Calu3 (cell line): ENCODE measurements at places on chromosomes 4 and X. TPM values are rescaled to one million over a fixed set of nuclear protein-coding genes. Genes with fewer than 3 reads are reported as not detected.

Gene FMR1NB
- not detected in 2 replicates for total RNA-seq

DNA sequence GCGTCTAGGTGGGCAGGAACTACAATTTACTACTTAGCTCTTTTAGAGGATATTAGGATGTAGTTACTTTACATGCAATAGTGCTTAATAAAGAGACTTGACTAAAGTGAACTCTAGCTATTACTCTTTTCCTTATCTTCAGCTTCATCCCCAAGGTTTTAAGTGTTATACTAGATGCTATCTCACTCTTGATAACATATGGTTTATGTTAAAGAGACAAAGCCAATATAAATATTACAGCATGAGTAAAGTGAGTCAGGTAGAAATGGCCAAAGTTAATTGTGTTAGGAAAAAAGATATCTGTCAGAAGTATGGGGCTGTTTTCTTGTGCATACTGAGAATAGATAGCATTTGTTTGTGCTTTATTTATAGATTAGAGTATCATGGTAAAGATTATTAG is 80.5 kb downstream of the STAG2 start:
- H3K27me3 ChIP-seq: no peaks in the 10 kb centered on the region
- DNase-seq: no peak
- no peak overlapping the region for H3K27ac ChIP-seq
- H3K4me3 ChIP-seq: no peak overlapping the region

GRCh38 chr4:105369988-105370387 is 103.9 kb downstream of the PPA2 start:
- no peak overlapping the region for H3K4me3 ChIP-seq
- no peaks in the 10 kb centered on the region for H3K4me1 ChIP-seq
- no peak overlapping the region for H3K27ac ChIP-seq
- DNase-seq: no peak
- H3K36me3 ChIP-seq: peaks cover 10% of the 10 kb centered on the region

- no peaks in the 10 kb centered on the region for H3K4me1 ChIP-seq
- H3K36me3 ChIP-seq: no peaks in the 10 kb centered on the region
- no peak overlapping the region for H3K27ac ChIP-seq
- no peak overlapping the region for H3K4me3 ChIP-seq
- H3K27me3 ChIP-seq: no peaks in the 10 kb centered on the region
- no peak for DNase-seq
These were observed 755.5 kb downstream of the GLUD2 start for GRCh38 chrX:121802881-121803412.

DNA sequence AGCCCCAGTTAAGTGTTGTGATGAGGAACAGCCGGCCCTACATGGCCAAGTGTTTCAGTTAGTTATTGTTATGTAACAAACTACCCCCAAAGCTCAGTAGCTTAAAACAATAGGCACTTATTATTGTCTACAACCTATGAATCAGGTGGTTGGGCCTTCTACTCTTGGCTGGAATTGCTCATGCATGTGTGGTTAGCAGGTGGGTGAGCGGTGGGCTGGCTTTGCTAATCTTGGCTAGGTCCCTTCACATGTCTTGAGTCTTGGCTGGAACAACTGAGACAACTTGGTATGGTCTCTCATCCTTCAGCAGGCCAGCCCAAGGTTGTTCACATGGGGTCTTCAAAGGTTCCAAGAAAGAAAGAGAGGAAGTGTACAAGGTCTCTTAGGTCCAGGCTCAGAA is 54.5 kb upstream of the CHRNA9 start:
- no peak for DNase-seq
- no peaks in the 10 kb centered on the region for H3K27me3 ChIP-seq
- no peaks in the 10 kb centered on the region for H3K36me3 ChIP-seq
- no peaks in the 10 kb centered on the region for H3K4me1 ChIP-seq

DNA sequence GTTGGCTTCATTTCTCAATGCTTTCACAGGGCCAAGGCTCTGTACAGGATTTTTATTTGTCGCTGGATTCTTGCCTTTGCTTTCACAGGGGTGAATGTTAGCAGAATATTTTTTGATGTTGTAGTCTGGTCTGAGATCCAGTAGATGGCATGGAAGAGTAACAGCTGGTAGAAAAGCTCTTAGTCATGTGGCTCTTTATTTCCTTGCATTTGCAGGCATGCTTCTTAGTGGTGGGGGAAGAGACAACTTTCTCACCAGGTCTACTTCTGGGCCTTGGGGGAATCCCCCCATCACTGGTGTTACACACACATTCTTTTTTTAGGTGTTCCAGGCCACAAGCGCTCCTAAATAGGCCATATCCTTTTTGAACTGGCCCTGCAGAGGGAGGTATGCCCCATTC is 58.2 kb upstream of the DKK2 start:
- no peaks in the 10 kb centered on the region for H3K4me1 ChIP-seq
- H3K27ac ChIP-seq: no peak overlapping the region
- H3K36me3 ChIP-seq: no peaks in the 10 kb centered on the region

- H3K4me3 ChIP-seq: no peak overlapping the region
- no peak overlapping the region for H3K27ac ChIP-seq
- H3K36me3 ChIP-seq: peaks cover 6% of the 10 kb centered on the region
- no peak for DNase-seq
These were observed 8.4 kb downstream of the CNGA1 start for GRCh38 chr4:48008021-48008596.

DNA sequence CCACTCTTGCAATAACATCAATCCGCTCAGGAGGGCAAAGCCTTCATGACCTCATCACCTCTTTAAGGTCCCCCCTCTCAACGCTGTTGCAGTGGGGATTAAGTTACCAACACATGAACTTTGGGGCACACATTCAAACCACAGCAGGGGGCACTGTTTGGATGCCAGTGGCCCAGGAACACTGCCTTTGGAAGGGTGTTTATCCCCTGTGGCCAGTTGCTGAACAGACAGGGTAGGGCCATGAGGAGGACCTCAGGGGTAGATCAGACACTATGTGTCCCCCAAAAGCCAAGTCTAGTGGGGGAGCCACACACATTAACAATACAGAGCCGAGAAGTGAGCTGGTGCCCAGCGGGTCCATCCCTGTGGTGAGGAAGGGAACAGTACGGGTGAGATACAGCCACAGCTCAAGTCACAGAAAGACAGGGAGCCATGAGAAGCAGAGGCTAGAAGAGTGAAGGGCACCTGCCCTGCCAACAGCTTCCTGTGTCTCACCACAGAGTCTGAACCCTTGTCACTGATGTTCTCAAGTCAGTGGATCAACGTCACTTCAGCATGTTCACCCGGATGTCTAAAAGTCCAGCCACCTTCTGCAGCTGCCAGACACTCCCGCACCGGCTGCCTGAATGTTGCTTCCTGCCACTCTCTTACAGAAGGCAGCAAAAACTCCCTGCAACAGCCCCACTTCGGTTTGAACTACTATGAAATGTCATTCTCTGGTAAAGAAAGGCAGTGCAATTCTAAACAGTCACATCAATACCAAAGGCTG is 19.9 kb upstream of the MXD4 start:
- no peak for DNase-seq
- H3K4me3 ChIP-seq: no peak overlapping the region
- no peaks in the 10 kb centered on the region for H3K4me1 ChIP-seq
- H3K27ac ChIP-seq: no peak overlapping the region

DNA sequence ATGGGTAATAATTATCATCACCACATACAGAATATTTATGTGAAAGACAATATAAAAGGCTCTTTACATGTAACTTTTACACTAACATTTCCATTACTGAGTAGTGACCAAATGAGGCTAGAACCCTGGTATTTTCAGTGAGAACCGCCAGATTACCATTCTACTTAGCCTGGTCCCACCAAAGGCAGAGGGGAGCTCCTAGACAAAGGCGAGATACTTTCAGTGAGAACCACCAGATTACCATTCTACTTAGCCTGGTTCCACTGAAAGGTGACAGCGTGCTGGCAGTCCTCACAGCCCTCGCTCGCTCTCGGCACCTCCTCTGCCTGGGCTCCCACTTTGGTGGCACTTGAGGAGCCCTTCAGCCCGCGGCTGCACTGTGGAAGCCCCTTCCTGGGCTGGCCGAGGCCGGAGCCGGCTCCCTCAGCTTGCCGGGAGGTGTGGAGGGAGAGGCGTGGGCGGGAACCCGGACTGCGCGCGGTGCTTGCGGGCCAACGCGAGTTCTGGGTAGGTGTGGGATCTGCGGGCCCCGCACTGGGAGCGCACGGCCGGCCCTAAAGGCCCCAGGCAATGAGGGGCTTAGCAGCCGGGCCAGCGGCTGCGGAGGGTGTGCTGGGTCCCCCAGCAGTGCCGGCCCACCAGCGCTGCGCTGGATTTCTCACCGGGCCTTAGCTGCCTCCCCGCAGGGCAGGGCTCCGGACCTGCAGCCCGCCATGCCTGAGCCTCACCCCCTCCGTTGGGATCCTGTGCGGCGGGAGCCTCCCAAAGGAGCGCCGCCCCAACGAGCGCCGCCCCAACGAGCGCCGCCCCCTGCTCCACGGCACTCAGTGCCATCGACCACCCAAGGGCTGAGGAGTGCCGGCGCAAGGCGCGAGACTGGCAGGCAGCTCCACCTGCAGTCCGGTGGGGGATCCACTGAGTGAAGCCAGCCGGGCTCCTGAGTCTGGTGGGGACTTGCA is 1276.1 kb downstream of the PCDH7 start:
- DNase-seq: no peak
- H3K27ac ChIP-seq: no peak overlapping the region
- no peaks in the 10 kb centered on the region for H3K36me3 ChIP-seq
- no peak overlapping the region for H3K4me3 ChIP-seq

- H3K27me3 ChIP-seq: peaks cover 61% of the 10 kb centered on the region
- no peaks in the 10 kb centered on the region for H3K4me1 ChIP-seq
- H3K4me3 ChIP-seq: no peak overlapping the region
- no peaks in the 10 kb centered on the region for H3K36me3 ChIP-seq
- H3K27ac ChIP-seq: no peak overlapping the region
These were observed 31.5 kb downstream of the RTL5 start for GRCh38 chrX:72100051-72100755.

DNA sequence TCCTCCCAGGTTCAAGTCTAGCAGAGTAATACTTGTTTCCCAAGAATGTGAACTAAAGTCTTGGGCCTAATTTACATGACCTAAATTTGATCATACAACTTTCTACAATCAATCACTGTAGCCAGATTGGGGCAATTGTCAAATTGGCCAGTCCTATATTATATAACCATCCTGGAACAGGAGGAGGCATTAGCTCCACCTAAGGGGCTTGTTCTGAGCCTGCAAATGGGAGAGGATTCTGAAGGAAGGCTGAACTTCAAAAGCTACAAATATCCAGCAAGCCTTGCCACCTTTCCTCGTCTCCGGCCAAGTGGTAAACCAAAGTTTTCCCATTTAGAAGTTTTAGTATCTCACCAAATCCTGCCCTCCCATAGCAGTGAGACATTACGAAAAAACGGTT is 1289.6 kb upstream of the TENM3 start:
- H3K4me3 ChIP-seq: no peak overlapping the region
- H3K27me3 ChIP-seq: no peaks in the 10 kb centered on the region
- no peaks in the 10 kb centered on the region for H3K4me1 ChIP-seq
- H3K36me3 ChIP-seq: no peaks in the 10 kb centered on the region
- DNase-seq: no peak

DNA sequence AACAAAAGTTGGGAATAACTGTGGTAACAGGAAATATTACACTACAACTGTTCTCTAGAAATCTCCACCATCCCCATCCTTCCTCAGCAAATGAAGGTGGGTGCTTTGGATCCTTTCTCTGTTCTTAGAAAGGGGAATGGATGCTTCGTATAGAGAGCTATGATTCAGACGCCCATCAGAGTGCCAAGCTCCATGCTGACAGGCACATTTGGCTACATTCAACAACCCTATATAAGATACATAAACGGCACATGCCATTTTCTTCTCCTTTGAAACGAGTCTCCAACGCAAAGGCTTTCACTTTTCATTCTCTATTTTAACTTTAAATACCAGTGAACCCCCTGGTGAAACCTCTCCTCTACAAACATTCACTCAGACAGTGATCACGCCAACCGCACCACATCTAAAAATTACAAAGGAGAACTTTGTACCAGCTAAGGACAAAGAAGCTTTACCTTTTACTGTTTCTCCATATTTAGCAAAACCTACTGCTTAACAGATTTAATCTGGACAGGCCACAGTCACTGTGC is 172.5 kb downstream of the TSPAN5 start:
- no peak overlapping the region for H3K4me3 ChIP-seq
- no peak for DNase-seq
- H3K36me3 ChIP-seq: peaks cover 4% of the 10 kb centered on the region
- no peak overlapping the region for H3K27ac ChIP-seq
- peaks cover 34% of the 10 kb centered on the region for H3K4me1 ChIP-seq

Gene SLC9B1
- total RNA-seq: not detected in 2 replicates

DNA sequence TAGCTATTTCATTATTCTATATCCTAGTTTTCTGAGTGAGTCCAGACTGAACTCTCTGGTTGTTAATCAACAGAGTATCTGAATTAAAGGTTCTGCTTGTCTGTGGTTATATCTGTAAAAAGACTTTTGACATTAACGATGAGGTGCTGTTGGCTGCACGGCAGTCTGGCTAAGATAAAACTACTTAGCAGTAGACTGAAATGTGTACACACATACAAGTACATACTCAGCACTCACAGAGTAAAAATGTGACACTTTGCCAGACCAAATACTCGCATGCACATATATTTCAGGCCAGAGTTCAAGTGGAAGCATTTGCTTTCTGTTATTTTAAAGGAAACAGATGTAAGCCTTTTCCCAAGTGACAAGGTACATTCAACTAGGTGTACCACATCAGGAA is 80.5 kb downstream of the PRDM5 start:
- H3K4me3 ChIP-seq: peak overlapping the region; percentile 21
- H3K4me1 ChIP-seq: no peaks in the 10 kb centered on the region
- no peak for DNase-seq
- H3K27me3 ChIP-seq: no peaks in the 10 kb centered on the region
- H3K27ac ChIP-seq: peak overlapping the region; percentile 54
- no peaks in the 10 kb centered on the region for H3K36me3 ChIP-seq

Gene NLRP2B
- total RNA-seq: not detected in 2 replicates

DNA sequence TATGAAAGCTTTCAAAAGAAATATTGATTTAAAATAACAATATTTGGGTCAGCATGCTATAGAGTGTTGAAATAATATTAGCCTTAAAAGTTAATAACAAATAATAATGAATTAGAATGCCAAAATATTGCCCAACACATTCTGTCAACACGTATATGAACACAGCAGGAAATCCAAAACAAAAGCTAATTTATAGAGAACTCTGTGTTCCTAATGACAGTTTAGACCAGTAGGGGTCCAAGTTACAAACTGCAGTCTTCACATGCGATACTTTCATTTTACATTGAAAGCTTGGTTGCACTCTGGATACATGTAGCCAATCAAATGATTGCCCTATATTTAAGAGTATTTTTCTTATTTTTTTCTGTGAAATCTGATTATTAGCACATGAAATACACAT is 274.4 kb downstream of the DCTD start:
- H3K4me3 ChIP-seq: no peak overlapping the region
- no peaks in the 10 kb centered on the region for H3K27me3 ChIP-seq
- H3K36me3 ChIP-seq: no peaks in the 10 kb centered on the region
- no peak overlapping the region for H3K27ac ChIP-seq
- no peaks in the 10 kb centered on the region for H3K4me1 ChIP-seq
- DNase-seq: no peak

- no peaks in the 10 kb centered on the region for H3K4me1 ChIP-seq
- no peak overlapping the region for H3K4me3 ChIP-seq
- no peak overlapping the region for H3K27ac ChIP-seq
- no peaks in the 10 kb centered on the region for H3K36me3 ChIP-seq
These were observed 520.1 kb upstream of the GALNT7 start for GRCh38 chr4:172648471-172648870.

GRCh38 chrX:96147681-96148080 is 537.0 kb upstream of the DIAPH2 start:
- no peaks in the 10 kb centered on the region for H3K4me1 ChIP-seq
- H3K27ac ChIP-seq: no peak overlapping the region
- no peak overlapping the region for H3K4me3 ChIP-seq
- H3K36me3 ChIP-seq: no peaks in the 10 kb centered on the region
- no peak for DNase-seq

- H3K27ac ChIP-seq: no peak overlapping the region
- peaks cover 17% of the 10 kb centered on the region for H3K4me1 ChIP-seq
- no peaks in the 10 kb centered on the region for H3K36me3 ChIP-seq
These were observed 28.8 kb upstream of the NSUN7 start for GRCh38 chr4:40720916-40721315.
